ENCODE measurements at places on chromosomes 4 and X. TPM values are rescaled to one million over a fixed set of nuclear protein-coding genes. Genes with fewer than 3 reads are reported as not detected.

The SORCS2 gene
- total RNA-seq: 2.7 TPM

DNA sequence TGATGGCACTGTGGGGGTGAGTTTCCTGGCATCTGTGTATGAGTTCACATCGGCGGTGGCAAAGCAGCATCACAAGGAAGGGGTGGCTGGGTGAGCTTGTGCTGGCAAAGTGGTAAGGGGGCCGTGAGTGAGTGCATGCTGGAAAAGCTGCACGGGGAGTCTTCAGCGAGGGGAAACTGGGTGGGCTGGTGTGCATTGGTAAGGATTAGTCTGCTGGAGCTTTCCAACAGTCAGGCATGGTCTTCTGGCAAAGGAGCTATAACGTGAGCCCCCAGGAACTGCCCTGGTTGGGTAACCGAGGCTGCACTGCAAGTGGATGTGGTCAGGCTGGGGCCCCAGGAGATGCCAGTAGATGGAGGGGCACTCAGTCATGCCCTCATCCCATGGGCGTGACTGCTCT lies 30.7 kb downstream of the ADAM29 start:
- no peak overlapping the region for H3K27ac ChIP-seq
- no peaks in the 10 kb centered on the region for H3K36me3 ChIP-seq
- no peaks in the 10 kb centered on the region for H3K4me1 ChIP-seq
- no peaks in the 10 kb centered on the region for H3K27me3 ChIP-seq

The G6PD gene
- total RNA-seq: 13.9 TPM

The ADAMTS3 gene
- 1.8 TPM for total RNA-seq

- no peaks in the 10 kb centered on the region for H3K27me3 ChIP-seq
- peaks cover 47% of the 10 kb centered on the region for H3K4me1 ChIP-seq
- no peaks in the 10 kb centered on the region for H3K36me3 ChIP-seq
- DNase-seq: no peak
Measured at GRCh38 chrX:150696331-150696730, 3.1 kb downstream of the MTMR1 start.

The SERPINA7 gene
- total RNA-seq: 0.05 TPM

DNA sequence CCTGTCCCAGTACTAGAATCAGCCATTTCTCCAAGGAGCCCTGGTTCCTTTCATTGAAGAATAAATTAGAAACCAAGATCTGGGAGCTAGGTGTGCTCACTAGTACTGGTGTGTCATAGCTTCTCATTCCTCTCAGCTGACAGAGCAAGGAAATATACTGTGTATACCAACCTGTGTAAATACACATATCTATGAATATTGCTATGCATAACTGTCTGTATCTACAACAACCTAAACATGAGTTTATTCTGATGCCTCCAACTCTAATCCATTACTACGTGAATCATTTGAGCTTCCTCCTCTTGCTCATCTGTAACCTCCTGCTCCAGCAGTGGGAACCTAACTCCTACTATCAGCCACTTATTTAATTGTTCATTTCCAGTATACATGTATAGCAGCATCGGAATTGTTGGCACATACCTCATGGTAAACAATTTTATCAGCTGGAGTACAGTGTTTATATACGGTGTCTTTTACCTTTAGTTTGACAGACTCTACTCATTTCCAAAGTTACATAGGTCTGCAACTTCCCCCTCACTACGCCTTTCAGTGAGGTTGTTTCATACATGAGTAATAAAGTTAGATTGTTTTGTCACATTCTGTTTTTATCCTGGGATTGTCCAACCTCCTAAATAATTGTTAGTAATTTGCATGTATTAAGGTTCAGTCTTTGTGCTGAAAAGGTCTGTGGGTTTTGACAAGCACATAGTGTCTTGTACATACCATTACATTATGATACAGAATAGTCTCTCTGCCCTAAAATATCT lies 7.1 kb upstream of the SCRG1 start:
- no peak overlapping the region for H3K4me3 ChIP-seq
- no peaks in the 10 kb centered on the region for H3K4me1 ChIP-seq
- no peak for DNase-seq
- no peak overlapping the region for H3K27ac ChIP-seq

All from thymus (tissue), 14 donors.